ENCODE measurements at places on chromosomes 4 and X. TPM values are rescaled to one million over a fixed set of nuclear protein-coding genes. Genes with fewer than 3 reads are reported as not detected.

Gene TMPRSS11B
- total RNA-seq, result not detected

Gene SUPT20HL1
- total RNA-seq, result not detected

Gene TMPRSS11A
- not detected for total RNA-seq

- no peak for DNase-seq
These were observed 12.0 kb downstream of the MAB21L2 start for GRCh38 chr4:150593996-150594395.

Gene SUPT20HL2
- not detected for total RNA-seq

Gene PNMA5
- total RNA-seq, result not detected
